ENCODE measurements at places on chromosomes 16 and 17. TPM values are rescaled to one million over a fixed set of nuclear protein-coding genes. Genes with fewer than 3 reads are reported as not detected.
A peak's percentile ranks its signal among the peaks of the same experiment; 100 is the strongest.

GRCh38 chr17:75965468-75965867 lies 13.5 kb downstream of the ACOX1 start:
- no peak for DNase-seq

Gene RCVRN
- total RNA-seq: 0.12 TPM

Gene CORO1A
- 10.3 TPM for total RNA-seq

GRCh38 chr16:73172241-73172972 lies 124.5 kb upstream of the ZFHX3 start:
- DNase-seq: peak; percentile 87

DNA sequence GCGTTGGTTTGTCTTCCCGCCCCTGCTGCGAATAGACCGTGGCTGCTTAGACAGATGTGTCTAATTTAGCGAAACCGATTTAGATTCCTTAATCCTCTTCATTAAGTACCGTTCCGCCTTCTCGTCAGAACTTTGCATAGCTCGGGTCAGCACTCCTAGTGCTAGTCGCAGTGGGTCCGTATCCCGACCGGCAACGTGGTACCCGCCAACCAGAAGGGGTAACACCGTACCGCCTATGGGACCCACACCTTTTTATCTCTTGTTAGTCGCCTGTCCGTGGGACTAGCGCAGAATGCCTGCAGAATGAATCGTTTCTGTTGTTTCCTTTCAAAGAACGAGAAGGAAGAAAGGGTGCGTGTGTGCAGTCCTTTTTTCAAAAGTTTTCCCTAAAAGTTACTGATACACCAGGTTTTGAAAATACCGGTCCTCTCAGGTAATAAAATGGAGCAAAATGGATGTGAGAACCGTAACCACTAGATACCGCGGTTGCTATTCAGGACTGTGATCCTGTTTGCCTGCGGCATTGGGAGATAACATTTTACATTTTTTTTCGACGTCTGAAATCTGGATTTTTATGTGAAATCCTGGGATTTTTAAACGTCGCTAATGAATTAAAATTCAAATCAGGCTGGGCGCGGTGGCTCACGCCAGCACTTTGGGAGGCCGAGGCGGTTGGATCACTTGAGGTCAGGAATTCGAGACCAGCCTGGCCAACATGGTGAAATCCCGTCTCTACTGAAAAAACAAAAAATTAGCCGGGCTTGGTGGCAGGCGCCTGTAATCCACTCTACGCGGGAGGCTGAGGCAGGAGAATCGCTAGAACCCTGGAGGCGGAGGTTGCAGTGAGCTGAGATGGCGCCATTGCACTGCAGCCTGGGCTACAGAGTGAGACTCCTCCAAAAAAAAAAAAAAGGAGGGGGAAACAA lies 998 bp upstream of the SRSF1 start:
- no peak for DNase-seq

GRCh38 chr16:2443555-2443954 lies 14.3 kb downstream of the CCNF start:
- no peak for DNase-seq

DNA sequence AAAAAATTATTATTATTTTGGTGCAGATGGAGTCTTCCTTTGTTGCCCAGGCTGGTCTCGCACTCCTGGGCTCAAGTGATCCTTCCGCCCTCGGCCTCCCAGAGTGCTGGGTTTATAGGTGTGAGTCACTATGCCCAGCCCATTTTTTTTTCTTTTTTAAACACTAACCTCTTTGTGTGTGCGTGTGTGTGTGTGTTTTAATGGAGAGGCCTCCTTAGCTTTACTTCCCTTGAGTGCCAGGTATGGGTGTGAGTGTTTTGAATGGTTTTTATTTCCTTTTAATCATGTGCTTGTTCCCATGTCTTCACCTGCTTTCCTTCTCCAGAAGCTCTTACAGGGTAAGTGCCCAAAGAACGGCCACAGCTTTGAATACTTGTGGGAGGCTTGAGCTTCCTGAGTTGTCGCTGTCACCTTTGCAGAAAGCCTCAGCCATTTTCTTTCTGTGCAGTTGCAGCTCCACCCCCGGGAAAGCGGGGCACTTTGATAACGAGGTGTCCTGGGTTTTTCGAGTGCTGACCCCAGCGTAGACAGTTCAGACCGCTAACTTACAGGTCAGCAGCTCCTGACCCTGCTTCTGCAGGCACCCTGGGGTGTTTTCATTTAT lies 22.6 kb downstream of the AKAP1 start:
- DNase-seq: no peak

DNA sequence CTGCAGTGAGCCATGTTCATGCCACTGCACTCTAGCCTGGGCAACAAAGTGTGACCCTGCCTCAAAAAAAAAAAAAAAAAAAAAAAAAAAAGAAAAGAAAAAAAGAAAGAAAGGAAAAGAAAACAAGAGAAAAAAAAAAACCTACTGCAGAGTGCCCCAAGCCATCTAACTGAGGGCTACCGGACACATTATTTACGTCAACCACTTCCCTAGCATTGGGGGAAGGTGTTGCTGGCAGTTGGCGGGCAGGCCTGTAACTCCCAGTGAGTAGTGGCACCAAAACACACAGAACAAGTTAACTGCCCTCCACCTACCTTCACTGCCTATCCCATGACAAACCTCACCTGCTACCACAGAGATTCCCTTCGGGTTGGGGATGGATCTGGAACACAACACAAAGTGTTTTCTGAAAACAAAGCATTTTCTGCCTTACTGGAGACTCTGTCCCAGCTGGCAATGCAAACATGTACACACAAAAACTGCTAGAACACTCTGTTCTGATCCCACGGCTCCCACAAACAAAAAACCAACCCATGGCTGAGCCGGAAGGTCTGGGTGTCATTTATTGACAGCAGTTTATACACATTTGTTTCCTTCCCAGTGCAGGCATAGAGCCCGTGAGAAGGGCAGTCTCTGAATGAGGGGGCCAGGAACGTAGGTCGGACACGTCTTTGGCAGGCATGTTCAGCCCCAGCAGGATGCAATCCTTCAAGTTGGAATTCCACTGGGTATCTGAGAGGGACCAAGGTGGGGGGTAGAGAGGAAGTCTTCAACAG lies 11.0 kb downstream of the PHB1 start:
- DNase-seq: no peak

DNA sequence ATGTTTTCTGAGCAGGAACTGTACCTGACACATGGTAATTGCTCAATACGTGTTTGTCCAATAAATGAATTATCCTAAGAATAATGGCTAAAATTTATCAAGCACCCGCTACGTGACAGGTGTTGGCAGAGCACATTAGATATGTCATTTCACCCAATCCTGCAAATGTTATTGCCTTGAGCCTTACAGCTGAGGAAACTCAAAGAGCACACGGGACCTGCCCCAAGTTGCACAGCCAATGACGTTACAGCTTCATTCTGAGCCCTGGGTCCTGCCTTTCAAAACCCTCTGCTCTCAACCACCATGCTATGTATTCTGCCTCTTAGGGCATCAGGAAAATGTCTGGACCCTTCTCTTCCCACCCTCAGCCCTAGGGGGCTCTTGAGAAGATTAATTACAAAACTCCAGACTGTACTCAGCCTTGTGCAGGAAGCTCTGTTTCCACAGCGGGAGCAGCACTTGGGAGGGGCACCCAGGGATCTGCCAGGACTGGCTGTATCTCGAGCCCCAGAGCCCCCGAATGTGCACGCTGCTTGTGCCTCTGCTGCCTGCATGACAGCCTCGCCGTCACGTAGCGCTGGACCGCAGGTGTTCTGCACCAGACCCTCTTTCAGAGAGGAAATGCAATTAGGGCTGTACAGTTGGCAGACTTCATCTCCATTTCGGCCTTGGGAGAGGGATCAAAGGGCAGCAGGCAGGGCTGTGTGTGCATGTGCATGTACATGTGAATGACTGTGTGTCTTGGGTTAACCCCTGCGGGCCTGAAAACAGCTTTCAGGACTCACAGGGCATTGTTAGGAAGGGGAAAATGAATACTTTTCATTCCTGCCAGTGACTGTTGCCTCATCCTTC lies 71.6 kb downstream of the GPR139 start:
- no peak for DNase-seq

DNA sequence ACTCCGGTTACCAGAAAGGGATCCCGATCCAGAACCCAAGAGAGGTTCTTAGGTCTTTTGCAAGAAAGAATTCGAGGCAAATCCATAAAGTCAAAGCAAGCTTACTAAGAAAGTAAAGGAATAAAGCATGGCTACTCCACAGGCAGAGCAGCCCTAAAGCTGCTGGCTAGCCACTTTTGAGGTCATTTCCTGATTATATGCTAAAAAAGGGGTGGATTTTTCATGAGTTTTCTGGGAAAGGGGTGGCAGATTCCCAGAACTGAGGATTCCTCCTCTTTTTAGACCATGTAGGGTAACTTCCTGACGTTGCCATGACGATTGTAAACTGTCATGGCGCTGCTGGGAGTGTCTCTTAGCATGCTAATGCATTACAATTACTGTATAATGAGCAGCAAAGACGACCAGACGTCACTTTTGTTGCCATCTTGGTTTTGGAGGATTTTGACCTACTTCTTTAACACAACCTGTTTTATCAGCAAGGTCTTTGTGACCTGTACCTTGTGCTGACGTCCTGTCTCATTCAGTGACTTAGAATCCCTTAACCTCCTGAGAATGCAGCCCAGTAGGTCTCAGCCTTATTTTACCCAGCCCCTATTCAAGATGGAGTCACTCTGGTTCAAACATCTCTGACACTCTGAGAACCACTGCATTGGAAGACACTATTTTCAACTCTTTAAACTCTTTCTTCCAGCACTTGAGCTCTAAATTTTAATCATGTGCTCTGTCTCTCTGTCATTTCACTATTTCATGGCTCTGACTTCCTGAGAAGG lies 203.6 kb upstream of the CACNG3 start:
- DNase-seq: no peak

Gene MILR1
- total RNA-seq: 3.4 TPM

- no peak for DNase-seq
Measured at GRCh38 chr16:85594273-85594977, 18.7 kb upstream of the GSE1 start.

DNA sequence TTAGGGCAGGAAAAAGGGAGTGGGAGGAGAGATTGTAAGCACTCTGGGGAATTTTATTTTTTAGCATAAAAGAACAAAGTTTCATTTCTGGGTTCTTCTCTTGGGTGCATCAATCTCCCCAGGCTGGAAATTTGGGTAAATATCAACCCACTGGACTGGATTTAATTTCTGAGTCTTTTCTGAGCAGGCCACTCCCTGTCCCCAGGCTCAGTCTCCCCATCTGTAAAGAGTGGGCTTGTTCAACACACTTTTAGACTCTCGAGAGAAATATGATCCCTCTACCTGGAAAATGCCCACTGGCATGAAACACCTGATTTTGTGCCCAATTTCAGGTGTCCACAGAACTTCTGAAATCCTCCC lies 617 bp upstream of the VTN start:
- DNase-seq: no peak

GRCh38 chr17:43560461-43561427 lies 14.6 kb upstream of the ETV4 start:
- DNase-seq: no peak

- DNase-seq: no peak
Measured at GRCh38 chr16:66447491-66447890, 20.4 kb downstream of the BEAN1 start.

- no peak for DNase-seq
Measured at GRCh38 chr16:7436306-7436705, 103.7 kb downstream of the RBFOX1 start.

DNA sequence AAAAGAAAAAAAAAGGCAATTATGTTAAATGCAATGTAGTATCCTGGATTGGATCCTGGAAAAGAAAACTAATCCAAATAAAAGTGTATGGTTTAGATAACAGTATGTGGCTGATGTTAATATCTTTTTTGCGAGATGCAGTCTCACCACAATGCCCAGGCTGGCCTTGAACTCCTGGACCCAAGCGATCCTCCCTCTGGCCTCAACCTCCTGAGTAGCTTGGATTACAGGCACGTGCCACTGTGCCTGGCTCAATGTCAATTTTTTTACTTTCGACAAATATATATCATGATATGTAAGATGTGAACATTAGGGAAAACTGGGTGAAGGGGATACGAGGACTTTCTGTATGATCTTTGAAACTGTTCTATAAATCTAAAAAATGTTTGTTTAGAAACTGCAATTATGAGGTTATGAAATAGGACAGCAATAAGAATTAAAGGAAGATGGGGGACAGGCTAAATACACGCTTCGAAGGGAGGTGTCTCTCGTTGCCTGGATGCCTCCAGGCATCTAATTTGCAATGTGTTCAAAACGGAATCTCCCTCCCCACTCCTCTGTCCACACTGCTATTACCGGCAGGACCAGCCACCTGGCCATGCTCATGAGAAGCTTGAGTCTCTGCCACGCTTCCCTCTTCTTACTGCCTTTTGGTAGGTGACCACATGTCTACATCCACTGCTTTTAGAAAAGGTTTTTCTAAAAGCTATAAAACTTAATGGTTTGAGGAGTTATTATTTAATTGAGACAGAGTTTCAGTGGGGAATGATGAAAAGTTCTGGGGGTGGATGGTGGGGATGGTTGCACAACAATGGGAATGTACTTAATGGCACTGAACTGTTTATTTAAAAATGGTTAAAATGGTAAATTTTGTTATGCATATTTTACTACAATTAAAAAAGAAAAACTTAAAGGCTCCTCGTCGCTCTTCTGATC lies 15.2 kb downstream of the UBE2O start:
- no peak for DNase-seq

Gene RPL26
- total RNA-seq: 1,047 TPM

- DNase-seq: peak; percentile 83
Measured at GRCh38 chr16:85615852-85616606, 2.9 kb downstream of the GSE1 start.

- no peak for DNase-seq
Measured at GRCh38 chr17:39618956-39619785, 7.6 kb upstream of the PPP1R1B start.

DNA sequence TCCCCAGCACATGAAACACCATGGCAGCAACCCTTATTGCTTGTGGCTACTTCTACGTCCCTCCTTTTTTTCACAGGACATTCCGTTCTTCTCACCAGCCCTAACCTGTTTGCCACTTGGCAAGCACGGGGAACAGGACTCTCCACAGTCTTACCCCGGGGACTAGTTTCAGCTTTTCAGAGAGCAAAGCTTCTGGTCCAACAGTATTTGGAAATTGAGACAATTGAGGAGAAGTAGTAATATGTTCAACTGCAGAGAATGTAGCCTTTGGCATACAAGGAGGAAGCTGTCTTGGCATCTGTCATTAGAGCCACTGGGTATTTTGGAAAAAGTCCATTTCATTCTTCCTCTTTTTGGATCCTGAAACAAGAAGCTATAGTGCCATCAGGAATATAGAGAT lies 65.7 kb downstream of the MAP2K6 start:
- DNase-seq: peak; percentile 34

- no peak for DNase-seq
Measured at GRCh38 chr16:70796301-70796700, 4.7 kb downstream of the VAC14 start.

Gene EPOP
- total RNA-seq: 0.57 TPM

DNA sequence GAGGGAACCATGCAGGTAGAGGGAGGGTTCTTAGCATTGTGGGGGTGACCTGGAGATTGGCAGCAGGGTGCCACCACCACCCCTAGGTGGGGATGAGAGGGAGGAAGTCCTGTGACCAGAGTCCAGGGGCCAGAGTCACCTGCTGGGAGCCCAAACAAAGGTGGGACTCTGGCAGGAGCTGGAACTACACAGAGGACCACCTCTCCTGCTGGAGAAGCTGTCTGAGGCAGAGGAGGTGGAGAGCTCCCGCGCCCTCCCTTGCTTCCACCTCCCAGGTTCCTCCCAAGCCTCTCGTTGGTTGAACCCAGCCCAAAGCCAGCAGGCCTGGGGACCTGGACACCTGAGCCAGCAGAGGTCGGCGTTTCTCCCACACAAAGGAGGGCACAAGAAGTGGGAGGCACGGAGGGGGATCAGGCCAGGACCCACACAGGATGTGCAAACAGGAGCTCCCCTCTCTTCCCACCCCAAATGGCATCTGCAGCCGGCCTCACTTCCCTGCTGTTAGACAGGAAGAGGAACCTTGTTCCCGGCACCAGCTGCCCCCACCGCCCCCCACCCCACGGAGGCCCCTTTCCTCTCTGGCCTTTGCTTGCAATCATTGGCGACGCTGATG lies 154.6 kb downstream of the SEC14L1 start:
- no peak for DNase-seq
